ENCODE measurements at places on chromosomes 3 and 15.

DNA sequence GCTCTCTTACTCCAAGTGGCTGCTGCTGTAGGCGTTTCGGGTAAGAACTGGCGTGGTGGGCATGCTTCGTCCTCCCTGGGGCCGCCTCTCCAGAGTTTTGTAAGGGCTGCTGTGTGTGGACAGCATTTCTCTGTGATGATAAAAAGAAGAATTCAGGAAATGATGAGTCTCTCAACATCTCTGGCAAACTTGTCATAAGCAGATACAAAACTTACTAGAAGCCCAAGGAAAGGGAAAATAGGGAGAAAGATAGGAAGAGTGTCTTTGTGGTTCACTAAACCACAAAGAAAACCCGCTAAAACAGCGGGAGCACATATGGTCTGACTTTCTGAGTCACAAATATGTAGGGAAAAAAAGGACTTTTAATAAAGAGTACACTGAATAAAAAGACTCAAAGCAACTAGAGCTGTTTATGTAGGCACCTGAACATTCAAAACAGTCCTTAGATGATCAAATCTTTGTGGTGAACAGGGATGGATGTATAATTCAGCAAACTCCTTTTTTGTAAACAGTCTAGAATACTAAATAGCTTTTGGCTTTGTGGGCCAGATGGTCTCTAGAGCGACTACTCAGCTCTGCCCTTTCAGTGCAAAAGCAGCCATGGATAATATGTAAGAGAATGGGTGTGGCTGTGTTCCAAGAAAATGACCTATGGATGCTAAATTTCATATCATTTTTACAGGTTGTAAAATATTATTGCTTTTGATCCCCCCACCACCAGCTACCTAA, 60.4 kb upstream of the LMOD3 start:
- peak; percentile 33 for DNase-seq

DNA sequence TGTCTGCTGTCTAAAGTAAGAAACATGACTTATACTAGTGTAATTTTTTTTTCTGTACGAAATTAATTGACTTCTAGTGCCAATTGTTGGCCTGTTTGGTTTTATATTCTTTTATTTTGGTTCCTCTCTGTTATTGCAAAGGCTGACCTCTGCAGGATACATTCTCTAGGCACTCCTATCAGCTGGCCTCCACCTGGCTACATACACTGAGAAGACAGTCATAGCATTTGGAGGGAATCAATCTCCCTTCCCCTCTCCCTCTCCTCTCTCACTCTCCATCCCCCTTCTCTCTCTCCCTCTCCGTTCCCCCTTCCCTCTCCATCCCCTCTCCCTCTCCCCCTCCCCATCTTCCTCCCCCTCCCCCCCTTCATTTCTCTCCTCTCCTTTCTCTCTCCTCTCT, 116.7 kb downstream of the MCTP2 start:
- DNase-seq = no peak

DNA sequence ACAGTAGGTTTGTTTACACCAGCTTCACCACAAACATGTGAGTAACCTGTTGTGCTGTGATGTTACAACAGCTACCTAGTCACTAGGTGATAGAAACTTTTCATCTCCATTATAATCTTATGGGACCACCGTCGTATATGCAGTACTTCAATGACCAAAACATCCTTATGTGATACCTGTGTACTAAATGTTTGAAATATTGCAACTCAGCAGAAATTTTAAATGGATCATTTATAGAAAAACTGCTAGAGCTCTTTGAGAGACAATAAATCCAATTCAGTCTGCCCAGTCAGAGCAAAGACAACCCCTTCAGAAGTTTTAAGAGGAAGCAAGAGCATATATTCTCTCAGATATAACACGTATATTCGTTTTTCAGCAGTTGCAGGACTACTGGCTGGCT, 73.4 kb downstream of the THBS1 start:
- DNase-seq = no peak

DNA sequence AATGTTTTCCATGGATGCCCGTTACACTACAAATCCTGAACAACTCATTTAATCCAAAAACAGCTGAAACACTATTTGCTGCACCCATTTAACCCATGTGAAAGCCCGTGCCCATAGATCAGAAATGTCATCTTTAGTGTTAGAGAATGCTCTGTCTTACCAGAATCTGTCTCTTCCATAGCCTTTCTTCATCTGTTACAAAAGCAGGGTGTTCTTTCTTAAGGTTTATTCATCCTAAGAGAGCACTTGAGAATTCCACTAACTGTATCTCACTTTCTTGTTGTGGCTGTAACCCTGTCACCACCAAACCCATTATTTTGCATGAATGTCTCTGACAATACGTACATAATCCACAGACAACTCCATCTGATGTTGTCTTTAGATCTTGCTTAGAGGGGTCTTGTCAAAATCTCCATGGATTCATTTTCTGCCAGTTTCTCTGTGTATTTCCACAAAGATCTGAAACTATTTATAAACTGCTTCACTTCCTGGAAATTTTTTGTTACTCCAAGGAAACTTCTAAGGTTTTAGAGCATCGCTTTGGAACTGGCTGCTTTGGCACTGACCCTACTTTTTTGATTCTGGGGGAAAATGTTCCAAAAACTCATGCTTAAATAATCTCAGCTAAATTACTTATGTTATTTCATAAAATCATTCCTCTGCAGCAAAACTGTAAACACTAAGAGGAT, 167.8 kb upstream of the CCDC54 start:
- no peak for DNase-seq

- DNase-seq = no peak
Measured at GRCh38 chr15:87633525-87633924, 623.0 kb downstream of the NTRK3 start.
